ENCODE measurements at places on chromosomes 2 and 18.

GRCh38 chr2:239472235-239472775, 71.5 kb upstream of the HDAC4 start:
- DNase-seq, result no peak

GRCh38 chr2:241966647-241967466, 97.3 kb downstream of the RTP5 start:
- no peak for DNase-seq

GRCh38 chr2:120471166-120471565, 125.2 kb downstream of the INHBB start:
- DNase-seq, result no peak

- DNase-seq, result no peak
Observed at GRCh38 chr2:145644820-145645302, 1124.9 kb upstream of the ZEB2 start.

DNA sequence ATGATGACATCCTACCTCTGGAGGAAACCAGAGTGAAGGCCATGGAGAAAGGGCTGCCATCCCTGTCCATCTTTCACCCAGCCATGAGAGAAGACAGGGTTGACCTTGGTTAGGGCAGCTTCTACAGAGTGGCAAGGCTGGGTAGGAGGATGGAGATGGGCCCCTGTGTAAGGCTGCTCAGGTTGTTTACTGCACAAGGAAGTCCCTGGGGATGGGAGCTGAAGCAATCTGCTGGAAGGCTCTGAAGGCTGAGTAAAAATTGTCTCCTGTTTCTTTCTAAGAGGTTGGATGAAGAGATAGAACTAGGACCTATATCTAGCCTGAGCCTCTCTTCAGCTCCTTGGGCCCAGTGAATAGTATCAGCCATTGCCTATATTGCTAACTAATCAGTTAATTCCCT, 14.4 kb downstream of the ELMOD3 start:
- DNase-seq, result no peak

DNA sequence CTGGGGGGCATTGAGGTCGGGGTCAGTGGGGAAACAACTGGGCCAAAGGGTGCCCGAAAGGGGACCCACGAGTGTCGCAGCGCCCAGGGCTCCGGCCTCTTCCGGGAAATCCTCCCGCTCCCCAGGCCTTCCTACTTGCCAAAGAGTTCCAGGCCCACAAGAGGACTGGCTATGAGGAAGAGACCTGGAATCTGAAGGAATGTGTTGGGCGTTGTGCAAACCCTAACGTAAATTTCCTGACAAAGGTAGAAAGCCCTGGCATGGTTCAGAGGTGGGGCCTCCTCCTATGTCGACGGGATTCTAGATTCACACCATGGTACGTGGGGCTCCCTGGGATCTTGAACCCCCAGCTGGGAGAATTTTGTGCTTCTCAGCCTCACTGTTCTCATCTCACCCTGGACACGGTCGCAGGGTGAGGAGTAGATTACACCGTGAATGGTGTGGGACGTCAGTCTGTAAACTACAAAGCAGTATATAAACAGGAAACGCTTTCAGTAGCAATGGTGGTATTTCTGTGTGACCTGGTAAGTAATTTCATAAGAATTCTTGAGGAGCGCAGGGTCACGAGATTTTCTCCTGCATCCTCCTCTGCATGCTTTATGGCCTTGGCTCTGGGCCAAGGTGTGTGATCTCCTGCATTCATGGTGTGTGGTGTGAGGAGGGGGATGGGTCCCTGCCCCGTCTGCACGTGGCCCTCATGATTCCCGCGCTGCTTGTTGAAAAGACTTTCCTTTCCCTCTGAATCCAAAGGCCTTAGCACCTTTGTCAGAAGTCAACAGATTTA, 868 bp downstream of the HSBP1L1 start:
- no peak for DNase-seq

- DNase-seq, result no peak
Observed at GRCh38 chr2:9802576-9802993, 40.7 kb upstream of the TAF1B start.

GRCh38 chr2:112630268-112630667, 15.5 kb upstream of the SLC20A1 start:
- no peak for DNase-seq

- no peak for DNase-seq
Observed at GRCh38 chr2:50612306-50612705, 419.6 kb downstream of the NRXN1 start.

DNA sequence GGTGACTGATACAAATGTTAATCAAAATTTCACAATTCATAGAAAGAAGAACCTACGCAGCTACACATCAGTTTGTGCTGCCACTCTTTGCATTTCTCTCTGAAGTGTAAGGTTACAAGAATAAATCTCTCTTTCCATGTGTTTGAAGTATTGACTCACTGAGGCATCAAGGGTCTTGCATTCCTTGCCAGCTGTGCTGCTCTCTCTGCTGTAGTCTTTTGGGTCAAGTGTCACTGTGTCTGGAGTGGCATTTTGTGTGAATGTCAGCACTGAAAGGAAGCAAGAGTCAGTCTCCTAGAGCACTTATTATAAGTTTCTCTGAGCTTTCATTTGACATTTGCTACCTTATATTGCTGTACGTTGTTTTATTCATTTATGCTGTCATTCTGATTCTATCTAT, 1696.1 kb upstream of the LRRTM1 start:
- DNase-seq, result no peak

GRCh38 chr2:226445216-226445861, 354.3 kb downstream of the IRS1 start:
- no peak for DNase-seq

DNA sequence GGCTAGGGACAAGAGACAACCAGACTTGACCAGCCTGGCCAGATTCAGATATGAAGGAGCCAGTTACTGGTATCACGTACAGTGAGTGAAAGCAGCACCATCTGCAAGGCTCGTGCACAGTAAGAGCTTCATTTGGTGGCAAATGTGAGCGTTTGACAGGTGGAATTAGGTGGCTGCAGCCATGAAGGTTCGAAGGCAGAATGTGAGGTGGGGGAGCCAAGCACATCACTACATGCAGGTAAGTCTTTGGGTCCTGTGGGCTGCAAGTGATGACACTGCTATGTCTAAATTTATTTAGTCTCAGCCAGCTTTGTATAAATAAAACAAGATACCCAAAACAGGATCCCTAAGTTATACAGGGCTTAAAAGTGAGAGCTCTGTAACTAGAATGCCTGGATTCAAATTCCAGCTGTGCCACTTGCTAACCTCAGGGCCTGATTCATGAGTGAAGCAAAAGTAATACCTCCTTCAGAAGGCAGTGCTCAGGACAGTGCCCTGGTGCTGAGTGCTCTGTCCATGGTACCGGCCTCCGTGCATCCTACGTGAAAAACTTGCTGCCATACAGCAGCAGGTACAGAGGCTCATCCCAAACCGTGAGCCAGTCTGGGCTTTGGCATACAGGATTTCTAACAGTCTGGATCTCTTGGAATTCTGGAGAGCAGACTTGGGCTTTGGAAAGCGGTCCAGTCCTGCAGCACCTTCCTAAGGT, 18.6 kb downstream of the DDX18 start:
- no peak for DNase-seq

GRCh38 chr2:210795506-210795905, 239.1 kb downstream of the CPS1 start:
- DNase-seq, result no peak

GRCh38 chr2:105977212-105977611, 216.9 kb downstream of the UXS1 start:
- no peak for DNase-seq

DNA sequence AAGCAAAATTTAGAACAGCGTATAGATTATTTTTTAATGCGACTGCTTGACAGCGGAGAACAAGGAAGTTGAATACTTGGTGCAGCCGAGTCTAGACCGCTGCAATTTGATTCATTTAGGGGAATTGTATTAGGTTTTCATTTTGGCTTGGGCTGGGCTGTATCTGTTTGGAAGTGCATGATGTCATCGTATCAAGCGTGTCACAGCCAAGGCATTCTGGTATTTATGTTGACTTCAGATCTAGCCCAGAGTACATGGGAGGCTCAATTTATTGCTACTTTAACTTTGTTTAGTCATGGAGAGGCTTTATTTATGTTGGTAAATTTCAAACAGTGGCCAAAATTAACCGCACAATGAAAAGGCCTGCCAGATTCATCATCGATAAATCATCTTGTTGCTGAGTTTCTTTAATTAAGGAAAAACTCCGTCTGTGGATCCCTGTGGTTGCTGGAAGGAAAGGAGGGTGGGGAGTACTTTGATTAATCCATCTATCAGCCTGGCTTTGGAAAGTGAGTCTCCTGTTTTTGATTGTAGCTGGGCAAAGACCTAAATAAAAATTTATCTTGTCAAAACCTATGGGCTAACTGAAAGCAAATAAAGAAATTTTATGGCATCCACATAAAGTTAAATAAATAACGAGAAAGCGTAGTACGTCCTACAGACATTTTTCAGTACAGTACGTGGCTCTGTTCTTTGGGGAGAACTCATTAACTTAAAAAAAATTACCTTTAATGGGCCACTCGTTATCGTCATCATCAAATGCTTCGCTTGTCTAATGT, 230.4 kb upstream of the SPRED2 start:
- no peak for DNase-seq

DNA sequence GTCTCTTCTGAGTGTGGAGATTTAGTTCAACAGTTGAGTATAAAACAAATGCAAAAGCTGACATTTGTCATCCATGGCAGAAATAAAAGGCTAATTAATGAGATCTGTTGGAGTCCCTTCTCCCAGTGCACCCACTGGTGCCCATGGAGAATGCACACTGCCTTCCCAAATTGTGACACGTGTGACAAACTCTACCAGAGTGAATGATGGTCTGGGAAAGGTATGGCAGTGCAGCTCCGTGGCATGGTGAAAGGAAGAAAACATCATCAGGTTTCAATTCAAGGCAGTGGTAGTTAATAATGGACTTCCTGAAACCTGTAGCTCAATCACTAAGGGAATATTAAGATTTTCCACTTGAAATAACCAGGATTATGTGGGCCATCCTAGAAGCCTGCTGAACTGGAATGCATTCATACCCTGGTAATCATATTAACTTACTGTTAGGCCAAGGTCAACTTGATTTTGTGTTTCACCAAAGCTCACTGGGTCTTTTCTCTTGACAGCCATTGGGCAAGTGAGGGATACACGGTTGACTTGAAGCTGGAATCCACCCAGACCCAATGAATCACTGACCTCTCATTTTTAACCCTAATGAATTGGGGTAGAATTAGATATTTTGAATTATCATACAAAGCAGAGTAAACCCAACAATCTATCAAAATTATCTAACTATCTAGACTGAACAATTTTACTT, 167.6 kb downstream of the AFF3 start:
- DNase-seq, result no peak

DNA sequence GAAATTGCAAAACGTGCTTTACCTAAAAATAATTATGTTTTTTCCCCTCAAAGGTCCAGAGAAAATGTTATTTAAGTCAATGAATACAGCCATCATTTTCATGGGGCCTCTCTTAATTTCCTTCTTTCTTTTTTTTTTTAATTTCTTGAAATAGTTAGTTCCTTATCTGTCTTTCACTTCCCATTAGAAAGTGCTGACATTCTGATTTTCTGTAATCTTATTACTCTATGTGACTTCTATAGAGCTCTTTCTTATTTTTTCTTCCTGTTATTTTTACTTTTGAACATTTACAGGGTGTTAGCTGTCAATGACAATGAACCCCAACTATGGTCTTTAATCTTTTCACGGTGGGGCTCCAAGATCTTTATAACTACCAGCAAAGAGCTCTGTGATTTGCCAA, 30.0 kb downstream of the CTLA4 start:
- no peak for DNase-seq

GRCh38 chr2:38098421-38099098, 22.6 kb upstream of the CYP1B1 start:
- no peak for DNase-seq

DNA sequence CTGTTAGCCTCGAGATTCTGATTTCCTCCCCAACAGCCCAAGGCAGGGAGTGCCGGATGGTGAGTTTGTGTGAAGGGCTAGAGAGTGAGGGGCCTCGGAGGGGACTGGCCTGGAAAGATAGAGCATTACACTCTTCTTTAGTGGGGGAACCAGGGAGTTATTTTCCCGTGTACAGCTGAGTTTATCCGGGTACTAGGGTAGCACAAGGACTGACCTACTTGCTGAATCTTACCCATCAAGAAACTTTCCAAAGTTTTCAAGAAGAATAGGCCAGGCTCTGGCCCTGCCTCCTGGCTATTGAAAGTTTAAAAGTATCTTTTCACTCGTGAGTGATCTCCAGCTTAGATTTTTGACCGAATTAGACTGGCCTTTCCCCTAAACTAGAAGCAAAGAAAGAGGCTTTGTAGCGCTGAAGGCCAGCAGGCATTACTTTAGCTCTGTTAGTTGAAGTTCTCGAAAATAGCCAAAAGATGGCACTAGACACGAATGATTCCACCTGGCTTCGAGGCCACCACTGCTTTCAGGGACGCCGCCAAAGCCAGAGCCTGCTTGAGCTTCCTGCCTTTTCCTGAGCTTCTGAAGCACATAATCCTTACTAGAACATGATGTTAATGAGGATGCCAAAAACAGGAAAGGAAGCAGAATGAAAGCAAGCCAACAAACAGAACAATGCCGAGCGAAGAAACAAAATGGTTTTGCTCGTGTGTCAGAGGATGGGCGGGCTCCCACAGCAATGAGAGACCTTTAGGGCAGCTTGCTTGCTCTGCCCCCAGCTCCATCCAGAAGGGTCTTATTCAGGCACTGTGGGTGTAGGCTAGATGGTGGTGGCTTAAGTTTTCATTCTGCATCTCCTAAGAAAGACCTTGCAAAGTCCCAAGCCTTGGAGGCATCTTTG, 55.8 kb downstream of the TSN start:
- no peak for DNase-seq
